ENCODE measurements at places on chromosomes 16 and 17.

DNA sequence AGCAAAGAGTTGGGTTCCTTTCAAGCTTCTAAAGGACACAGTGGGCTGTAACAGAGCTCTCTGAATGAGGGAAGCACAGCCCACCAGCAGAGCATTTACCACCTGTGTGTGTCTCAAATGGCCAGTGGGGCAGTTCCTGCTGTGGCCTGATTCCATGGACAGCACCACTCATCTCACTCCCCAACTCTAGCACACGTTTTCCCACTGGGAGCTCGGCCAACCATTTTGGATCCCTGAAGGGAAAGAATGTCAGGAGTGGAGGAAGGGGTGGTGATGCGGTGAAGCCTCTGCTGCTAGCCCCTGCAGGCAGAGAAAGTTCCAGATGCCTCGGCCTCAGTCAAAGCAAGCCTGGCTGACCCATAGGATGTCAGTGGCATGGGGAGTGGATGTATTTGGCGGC lies 86.6 kb downstream of the PLXDC1 start:
- DNase-seq: no peak
- no peak overlapping the region for H3K4me3 ChIP-seq
- H3K4me1 ChIP-seq: peaks cover 3% of the 10 kb centered on the region
- H3K27ac ChIP-seq: no peak overlapping the region

DNA sequence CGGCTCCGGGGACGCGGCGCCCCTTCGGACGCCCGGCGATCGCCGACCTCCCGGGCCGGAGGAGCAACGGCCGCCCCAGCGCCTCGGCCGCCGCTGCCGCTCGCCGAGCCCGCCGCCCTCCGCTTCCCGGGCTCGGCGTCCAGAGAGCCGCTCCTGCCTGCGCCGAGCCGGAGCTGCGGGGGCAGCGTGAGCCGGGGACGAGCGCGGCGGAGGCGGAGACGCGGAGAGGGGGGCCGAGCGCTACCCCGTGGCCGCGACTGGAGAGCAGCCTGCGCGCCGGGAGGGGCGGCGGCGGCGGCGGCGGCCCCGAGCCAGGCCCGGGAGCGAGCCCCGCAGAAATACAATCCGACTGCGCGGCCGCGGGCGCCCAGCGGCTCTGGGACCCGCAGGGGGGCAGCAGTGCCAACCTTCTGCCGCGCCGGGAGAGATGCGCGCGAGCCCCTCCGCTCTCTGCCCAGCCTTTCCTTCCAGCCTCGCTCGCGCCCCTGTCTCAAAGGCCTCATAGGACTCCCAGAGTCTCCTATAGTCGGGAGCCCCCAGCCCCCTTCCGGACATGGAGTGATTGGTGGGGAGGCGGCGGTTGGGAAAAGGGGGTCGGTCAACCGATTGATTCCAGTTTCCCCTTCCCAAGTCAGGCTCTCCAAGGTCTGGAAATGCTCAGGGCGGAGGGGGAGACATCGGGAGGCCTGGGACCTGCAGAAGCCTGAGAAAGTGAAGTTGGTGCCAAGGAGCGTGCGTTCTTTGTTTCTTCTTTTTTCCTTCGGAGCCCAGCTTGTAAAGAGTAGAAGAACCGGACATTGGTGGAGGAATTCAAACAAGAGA lies 1.0 kb upstream of the SDK2 start:
- no peak overlapping the region for H3K27ac ChIP-seq
- peak overlapping the region; percentile 84 for H3K4me3 ChIP-seq
- H3K27me3 ChIP-seq: no peaks in the 10 kb centered on the region
- H3K36me3 ChIP-seq: no peaks in the 10 kb centered on the region

- no peaks in the 10 kb centered on the region for H3K27me3 ChIP-seq
- H3K27ac ChIP-seq: peak overlapping the region; percentile 69
- peak overlapping the region; percentile 100 for H3K4me3 ChIP-seq
- peaks cover 19% of the 10 kb centered on the region for H3K4me1 ChIP-seq
- peak; percentile 55 for DNase-seq
These were observed 428 bp downstream of the SGSM2 start for GRCh38 chr17:2337544-2338314.

- DNase-seq: no peak
- no peak overlapping the region for H3K27ac ChIP-seq
- no peaks in the 10 kb centered on the region for H3K27me3 ChIP-seq
These were observed 2.8 kb downstream of the BRD7 start for GRCh38 chr16:50365791-50366575.

GRCh38 chr16:48082516-48082915 lies 73.3 kb downstream of the ABCC12 start:
- no peak overlapping the region for H3K27ac ChIP-seq
- DNase-seq: no peak

DNA sequence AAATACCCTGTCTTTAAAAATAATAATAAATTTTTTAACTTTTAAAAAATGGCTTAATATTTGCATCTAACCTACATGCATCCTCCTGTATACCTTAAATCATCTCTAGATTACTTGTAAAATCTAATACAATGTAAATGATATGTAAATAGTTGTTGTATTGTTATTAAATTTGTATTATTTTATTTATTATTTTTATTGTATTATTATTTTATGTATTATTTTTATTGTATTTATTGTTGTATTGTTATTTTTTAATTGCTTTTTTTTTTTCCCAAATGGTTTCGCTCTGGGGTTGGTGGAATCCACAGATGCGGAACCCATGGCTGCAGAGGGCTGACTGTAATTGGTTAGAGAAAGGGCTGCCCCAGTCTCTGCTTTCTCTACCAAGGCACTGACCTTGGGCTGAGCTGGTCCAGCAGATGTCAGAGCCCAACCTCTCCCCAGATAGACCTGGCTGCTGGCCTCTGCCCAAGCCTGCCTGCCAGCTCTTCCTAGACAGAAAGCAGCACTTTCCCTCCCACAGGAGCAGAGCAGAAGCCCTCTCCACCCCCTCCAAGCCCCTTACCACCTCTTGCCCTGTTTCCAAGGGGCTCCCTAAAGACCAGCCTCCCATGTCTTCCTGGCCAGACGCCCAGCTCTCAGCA lies 183.8 kb downstream of the GSG1L start:
- peaks cover 8% of the 10 kb centered on the region for H3K27me3 ChIP-seq
- no peaks in the 10 kb centered on the region for H3K4me1 ChIP-seq
- no peak overlapping the region for H3K27ac ChIP-seq
- H3K4me3 ChIP-seq: no peak overlapping the region
- no peaks in the 10 kb centered on the region for H3K36me3 ChIP-seq

DNA sequence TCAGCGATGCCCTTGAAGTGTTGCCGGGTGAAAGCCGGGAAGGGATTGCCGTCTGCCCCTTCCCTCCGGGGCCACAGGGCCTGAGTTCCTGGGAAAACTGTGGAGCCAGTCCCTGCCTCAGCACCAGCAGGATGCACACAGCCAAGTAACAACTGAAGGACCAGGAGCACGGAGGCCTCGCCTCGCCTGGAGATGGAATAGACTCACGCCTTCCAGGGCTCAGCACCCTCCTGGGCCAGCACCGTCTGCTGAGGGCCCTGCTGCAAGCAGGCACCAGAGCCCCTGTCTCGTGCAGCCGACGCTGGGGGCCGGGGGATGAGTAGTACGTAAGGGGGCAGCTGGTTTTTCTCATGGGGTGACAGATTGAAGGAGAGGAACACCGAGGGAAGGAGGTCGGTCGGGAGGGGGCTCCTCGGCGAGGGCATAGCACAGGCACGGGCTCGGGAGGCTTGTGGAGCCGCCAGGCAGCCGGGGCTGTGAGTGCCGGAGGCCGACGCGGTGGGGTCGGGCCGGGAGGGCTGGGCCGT lies 6.4 kb downstream of the CBFA2T3 start:
- no peak for DNase-seq
- H3K27me3 ChIP-seq: no peaks in the 10 kb centered on the region
- peak overlapping the region; percentile 8 for H3K4me3 ChIP-seq
- H3K36me3 ChIP-seq: no peaks in the 10 kb centered on the region
- H3K27ac ChIP-seq: peak overlapping the region; percentile 92
- H3K4me1 ChIP-seq: peaks cover 61% of the 10 kb centered on the region

GRCh38 chr17:77317091-77317750 lies 176.5 kb downstream of the SEC14L1 start:
- no peak overlapping the region for H3K4me3 ChIP-seq
- no peaks in the 10 kb centered on the region for H3K36me3 ChIP-seq
- H3K27me3 ChIP-seq: no peaks in the 10 kb centered on the region
- DNase-seq: no peak
- H3K27ac ChIP-seq: peak overlapping the region; percentile 62

GRCh38 chr17:42438600-42439567 lies 15.8 kb upstream of the CAVIN1 start:
- peaks cover 1% of the 10 kb centered on the region for H3K27me3 ChIP-seq
- H3K27ac ChIP-seq: no peak overlapping the region
- peak; percentile 35 for DNase-seq

DNA sequence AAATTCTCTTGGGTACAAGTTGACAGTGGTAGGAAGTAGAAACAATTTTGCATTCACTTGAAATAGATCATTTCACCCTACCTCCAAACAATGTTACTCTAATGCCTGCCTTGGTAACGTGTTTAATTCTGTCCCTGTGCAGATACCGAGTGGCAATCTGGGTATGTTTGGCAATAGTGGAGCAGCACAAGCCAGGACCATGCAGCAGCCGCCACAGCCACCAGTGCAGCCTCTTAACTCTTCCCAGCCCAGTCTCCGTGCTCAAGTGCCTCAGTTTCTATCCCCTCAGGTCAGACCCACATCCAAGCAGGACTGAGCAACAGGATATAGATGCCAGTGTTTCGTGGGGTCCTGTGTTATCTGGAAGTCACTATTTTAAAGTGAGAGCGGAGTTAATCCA lies 49.3 kb downstream of the TMC6 start:
- no peaks in the 10 kb centered on the region for H3K27me3 ChIP-seq
- H3K27ac ChIP-seq: no peak overlapping the region
- no peak overlapping the region for H3K4me3 ChIP-seq
- no peak for DNase-seq
- H3K36me3 ChIP-seq: peaks cover 40% of the 10 kb centered on the region
- peaks cover 2% of the 10 kb centered on the region for H3K4me1 ChIP-seq

GRCh38 chr17:72258711-72259110 lies 137.9 kb downstream of the SOX9 start:
- H3K4me3 ChIP-seq: no peak overlapping the region
- no peak overlapping the region for H3K27ac ChIP-seq
- H3K27me3 ChIP-seq: no peaks in the 10 kb centered on the region
- no peaks in the 10 kb centered on the region for H3K36me3 ChIP-seq

DNA sequence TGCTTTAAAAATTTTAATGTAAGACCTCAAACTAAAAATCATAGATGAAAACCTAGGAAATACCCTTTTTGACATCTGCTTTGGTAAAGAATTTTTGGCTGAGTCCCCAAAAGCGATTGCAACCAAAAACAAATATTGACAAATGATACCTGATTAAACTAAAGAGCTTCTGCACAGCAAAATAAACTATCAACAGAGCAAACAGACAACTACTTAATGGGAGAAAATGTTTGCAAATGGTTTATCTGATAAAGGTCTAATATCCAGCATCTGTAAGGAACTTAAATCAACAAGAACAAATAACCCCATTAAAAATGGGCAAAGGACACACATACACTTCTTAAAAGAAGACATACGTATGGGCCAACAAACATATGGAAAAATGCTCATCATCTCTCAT lies 242.5 kb downstream of the BCAS3 start:
- DNase-seq: no peak
- no peaks in the 10 kb centered on the region for H3K27me3 ChIP-seq
- H3K27ac ChIP-seq: no peak overlapping the region
- peaks cover 18% of the 10 kb centered on the region for H3K36me3 ChIP-seq

DNA sequence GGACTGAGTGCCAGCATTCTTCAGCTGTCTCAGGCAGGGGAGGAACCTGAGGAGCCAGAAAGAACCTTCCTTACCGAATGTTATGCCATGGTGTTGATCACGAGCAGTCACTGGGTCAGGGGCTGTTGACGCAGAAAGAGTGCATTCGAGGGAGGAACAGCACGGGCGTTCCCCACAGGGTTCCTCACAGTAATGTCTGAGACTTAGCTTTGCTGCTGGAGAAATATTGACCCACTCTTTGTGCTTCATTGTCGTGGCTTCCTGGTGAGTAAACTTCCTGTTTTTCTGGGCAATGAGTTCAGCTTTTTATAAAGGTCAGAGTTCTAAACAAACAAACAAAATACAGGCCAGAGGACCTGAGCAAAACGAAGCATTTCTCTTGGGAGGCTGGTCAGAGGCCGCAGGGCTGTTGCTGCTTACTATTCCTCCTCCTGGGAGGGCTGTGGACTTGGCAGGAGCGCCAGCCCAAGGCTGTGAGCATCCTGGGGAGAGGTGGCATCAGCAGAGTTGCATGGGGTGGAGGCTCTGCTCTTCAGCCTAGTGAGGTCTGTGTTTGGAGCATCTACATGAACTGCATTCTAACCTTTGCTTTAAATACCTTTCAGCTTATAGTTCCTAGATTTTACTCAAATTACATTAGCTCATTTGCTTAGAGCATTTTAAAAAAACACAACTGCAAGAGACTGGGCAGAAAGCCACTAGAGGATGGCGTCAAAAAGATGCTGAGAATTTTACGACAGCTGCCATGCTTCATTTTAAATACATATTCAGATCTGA lies 143.1 kb upstream of the CACNG5 start:
- no peak overlapping the region for H3K4me3 ChIP-seq
- peaks cover 4% of the 10 kb centered on the region for H3K4me1 ChIP-seq
- H3K27me3 ChIP-seq: peaks cover 2% of the 10 kb centered on the region
- peaks cover 2% of the 10 kb centered on the region for H3K36me3 ChIP-seq

DNA sequence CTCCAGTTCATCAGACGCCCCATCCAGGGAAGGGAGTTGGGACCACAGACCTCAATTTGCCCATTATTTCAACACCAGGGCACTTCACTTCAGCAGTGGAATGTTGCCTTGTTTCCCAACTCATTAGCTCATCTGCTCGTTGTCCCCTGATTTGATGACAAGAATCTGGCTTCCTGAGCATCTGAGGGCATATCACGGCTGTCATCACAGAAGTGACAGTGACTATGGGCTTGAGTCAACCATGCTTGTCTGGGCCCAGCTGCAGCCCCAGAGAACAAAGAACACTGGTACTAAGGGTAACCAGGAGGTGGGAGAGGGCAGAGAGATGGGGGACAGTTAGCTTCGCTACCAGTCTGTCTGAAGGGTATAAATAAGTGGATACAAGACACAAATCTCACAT lies 266.0 kb upstream of the SDK2 start:
- H3K27ac ChIP-seq: no peak overlapping the region
- no peaks in the 10 kb centered on the region for H3K4me1 ChIP-seq
- peaks cover 21% of the 10 kb centered on the region for H3K27me3 ChIP-seq
- H3K36me3 ChIP-seq: no peaks in the 10 kb centered on the region
- no peak for DNase-seq
- no peak overlapping the region for H3K4me3 ChIP-seq

GRCh38 chr17:67585077-67585602 lies 132.6 kb upstream of the NOL11 start:
- no peaks in the 10 kb centered on the region for H3K27me3 ChIP-seq
- H3K27ac ChIP-seq: no peak overlapping the region

- H3K36me3 ChIP-seq: peaks cover 22% of the 10 kb centered on the region
- H3K4me1 ChIP-seq: peaks cover 37% of the 10 kb centered on the region
- no peaks in the 10 kb centered on the region for H3K27me3 ChIP-seq
- peak overlapping the region; percentile 63 for H3K27ac ChIP-seq
These were observed 70.8 kb upstream of the TRAP1 start for GRCh38 chr16:3787924-3788661.

GRCh38 chr17:81345228-81346089 lies 49.8 kb upstream of the BAHCC1 start:
- H3K4me3 ChIP-seq: peak overlapping the region; percentile 55
- H3K27ac ChIP-seq: no peak overlapping the region
- H3K27me3 ChIP-seq: peaks cover 5% of the 10 kb centered on the region
- no peaks in the 10 kb centered on the region for H3K36me3 ChIP-seq
